ENCODE measurements at places on chromosomes 5 and 9.

DNA sequence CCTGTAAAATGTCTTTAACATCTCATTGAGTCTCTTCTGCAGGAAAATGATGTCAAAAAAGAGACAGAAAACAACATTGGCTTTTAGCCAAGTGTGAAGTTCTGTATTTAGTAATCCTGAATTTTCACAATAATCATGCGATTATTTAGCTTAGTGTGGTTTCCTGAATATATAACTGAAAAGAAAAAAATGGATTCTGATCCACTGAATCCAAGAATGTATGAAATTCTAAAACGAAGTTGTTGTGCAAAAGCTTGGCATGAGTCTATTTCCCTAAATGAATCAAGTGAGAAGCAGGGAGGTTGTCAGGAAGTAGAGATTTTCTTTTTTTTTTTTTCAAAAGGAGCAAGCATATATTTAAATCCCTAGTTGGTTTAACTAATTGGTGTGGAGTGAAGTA is 145.9 kb upstream of the CDH6 start:
- no peak for DNase-seq

GRCh38 chr9:76609285-76610010 is 150.5 kb downstream of the GCNT1 start:
- no peak for DNase-seq

DNA sequence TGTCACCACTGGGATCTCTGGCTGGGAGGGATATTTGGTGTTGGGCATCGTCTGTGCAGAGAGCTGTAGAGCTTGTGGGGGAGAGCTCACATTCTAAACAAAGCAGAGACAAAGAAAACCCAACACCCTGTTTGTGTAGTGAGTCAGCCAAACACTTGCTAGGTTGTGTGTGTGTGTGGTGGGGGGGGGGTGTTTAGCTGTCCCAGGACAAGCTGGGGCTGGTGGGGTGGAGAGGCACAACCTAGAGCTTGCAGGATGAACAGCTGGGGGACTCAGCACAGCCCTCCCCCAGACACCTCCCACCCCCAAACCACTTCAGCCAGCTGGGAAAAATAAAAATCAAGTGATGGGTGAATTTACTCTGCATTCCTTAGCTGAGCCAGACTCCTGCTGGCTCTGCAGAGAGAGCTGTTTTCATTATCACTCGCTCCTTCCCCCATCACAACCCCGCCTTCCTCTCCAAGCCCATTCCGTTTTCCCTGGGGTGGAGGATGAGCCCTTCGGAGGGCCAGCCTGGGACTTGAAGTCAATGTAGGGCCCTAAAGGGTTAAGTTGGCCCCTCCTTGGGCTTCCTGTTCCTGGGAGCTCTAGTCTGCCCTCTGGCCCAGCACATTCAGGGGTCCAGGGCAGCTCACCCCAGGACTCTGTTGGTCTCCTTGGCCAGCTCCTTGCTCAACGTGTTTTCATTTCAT is 2.6 kb downstream of the OLFML2A start:
- peak; percentile 23 for DNase-seq

DNA sequence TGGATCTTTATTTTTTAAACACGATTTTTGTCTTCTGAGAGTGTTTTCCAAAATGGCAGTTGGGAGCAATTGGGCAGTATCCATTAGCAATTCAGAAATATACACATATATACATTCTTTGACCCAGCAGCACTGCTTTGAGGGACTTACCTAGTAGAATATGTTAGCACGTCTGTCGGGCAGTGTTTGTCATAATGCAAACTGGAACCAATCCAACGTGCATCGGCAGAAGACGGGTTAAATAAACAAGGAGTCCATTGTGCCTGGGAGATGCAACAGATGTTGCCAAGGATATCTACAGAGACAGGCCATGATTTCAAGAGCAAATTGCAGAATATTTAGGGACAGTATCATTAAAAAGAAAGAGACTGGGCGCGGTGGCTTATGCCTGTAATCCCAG is 107.0 kb downstream of the COL5A1 start:
- DNase-seq: no peak

DNA sequence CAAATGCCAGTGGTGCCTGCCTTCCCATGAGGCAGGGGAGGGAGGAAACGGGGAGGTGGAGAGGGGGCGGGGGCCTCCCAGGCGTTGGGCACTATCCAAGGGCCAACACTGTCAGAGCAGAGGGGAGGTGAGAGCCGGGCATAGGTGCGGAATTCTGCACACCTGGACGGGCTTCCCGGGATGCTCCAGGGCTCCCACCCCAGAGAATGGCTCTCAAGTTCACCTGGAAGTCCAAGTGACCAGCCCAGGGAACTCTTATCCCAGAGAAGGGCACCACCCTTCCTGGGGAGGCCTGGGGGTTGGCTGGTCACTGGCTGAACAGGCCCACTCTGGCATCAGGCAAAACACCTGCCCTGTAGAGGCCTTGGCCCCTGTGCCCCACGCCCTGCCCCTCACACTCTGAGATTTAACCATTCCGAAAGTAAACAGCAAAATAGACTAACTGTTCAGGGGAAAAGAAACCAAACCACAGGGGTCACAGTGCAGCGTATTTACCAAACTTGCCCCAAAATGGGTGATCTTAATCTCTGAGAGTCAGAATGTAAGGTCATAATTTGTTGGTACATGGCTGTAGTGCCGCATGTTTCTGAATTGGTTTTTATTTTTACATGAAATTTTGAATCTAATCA is 2.7 kb downstream of the CSF2 start:
- DNase-seq: no peak

GRCh38 chr9:124054582-124055227 is 43.1 kb downstream of the LHX2 start:
- DNase-seq: peak; percentile 89

- no peak for DNase-seq
Observed at GRCh38 chr9:93114169-93114983, 18.4 kb downstream of the CARD19 start.

- no peak for DNase-seq
Observed at GRCh38 chr5:114176356-114176755, 185.5 kb upstream of the KCNN2 start.

- DNase-seq: no peak
Observed at GRCh38 chr5:174877987-174878386, 153.6 kb downstream of the MSX2 start.

GRCh38 chr5:138635265-138635664 is 60.1 kb upstream of the HSPA9 start:
- DNase-seq: no peak

GRCh38 chr9:126399251-126399650 is 72.6 kb downstream of the MVB12B start:
- DNase-seq: no peak

DNA sequence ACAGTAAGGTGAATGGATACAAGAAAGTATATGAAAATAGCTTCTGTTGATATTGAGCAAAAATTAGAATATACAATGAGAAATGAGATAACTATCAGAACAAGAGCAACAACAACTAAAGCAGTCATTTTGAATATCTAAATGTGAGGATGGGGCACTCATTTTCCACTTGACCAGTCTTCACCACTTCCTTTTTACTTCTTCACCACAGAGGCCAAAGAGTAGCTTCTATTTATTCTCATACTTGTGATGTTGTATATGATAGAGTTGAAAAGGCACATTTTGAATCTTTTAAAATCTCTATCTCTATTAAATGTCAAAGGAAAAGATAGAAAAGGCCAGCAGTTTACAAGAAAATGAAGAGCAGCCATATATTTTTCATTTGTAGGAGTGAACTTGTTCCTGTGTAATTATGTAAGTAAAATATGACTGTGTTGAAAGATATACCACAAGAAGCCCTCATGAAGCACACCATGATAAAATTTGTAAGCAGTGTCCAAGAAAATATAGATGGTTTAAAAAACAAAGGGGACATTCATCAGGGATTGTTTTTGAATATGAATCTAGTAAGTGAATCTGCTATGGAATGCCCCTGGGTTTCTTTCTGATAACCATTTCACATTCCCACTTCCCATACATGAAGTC is 39.2 kb downstream of the ADAMTS19 start:
- DNase-seq: no peak

GRCh38 chr5:103234239-103234975 is 24.2 kb upstream of the MACIR start:
- no peak for DNase-seq

DNA sequence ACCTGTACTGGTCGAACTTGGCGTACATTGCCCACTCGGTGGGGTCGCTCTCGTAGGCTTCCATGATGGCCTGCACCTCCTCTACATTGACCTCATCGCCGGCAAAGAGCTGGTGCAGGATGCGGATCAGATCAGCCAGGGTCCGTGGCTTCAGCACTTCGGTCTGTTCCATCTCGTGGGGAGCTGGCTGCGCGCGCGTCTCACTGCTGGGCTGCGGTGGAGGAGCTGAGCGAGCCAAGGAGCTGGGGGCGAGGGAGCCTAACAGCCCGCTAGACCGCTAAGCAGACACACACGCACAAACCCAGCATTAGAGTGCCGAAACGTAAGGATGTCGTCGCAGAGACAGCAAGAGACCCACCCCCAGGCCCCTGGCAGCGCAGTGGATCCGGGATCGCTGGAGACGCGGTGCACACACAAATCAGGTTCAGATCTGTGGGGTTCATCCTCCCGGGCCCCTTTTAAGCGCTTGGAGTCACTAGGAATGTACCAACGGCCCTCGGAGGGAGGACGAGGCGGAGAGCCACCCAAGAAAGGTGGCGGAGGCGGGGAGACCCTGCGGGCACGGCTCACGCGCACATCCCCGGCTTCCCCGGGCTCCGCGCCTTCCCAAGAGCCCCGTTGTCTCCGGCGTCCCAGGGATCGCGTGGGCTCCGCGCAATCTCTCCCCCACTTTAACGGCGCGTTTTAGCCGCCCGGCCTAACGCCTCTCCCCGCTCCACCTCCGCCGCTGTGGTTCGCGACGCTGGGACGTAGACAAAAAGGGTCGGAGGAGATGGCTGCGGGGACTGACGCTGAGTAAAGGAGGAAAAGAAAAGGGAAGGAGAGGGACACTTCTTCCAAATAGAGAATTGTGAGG is at the start of gene CDO1:
Gene CDO1 (minus strand): TSS at position 434 of the 856 bp plus-strand sequence. CDS start 262 bp downstream, at position 172.
- DNase-seq: peak; percentile 44

- peak; percentile 24 for DNase-seq
Observed at GRCh38 chr5:172713113-172713808, 57.7 kb downstream of the DUSP1 start.
